ENCODE measurements at places on chromosomes 1 and 21.

DNA sequence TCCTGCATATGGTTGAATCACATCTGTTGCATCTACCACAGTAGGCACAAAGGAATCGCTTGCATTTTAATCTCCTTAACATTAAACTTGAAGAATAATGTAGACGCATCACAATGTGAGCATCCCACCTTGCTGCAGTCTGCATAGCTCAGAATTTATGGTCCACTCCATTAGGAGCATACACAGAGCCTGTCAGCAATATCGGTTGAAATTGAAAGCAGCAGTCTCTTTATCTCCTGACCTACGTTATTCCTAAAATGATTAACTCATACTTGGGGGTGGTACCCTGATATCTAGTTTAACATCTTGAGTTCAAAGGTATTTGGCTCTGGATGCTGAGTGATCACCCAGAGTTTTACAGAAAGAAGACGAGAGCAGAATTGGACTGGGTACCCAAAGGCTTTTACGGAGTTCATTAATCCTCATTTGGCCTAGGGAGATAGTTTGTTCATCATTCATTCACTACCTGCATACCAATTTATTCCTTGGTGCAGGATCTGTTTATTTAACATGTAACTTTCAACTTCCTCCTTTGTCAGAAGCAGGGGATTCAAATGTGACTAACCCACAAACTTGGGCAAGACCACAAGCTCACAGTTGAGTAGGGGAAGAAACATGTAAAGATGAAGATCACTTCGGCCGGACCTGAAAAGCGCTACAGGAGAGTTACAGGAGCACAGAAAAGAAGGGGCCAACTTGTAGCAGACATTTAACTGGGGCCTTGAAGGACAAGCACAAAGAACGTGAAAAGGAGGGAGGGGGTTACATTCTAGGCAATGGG, 187.9 kb downstream of the DAB1 start:
- no peak for DNase-seq

- no peak for DNase-seq
Measured at GRCh38 chr1:216366979-216367378, 56.3 kb downstream of the USH2A start.

- DNase-seq: no peak
Measured at GRCh38 chr1:100785470-100786052, 66.0 kb downstream of the VCAM1 start.

DNA sequence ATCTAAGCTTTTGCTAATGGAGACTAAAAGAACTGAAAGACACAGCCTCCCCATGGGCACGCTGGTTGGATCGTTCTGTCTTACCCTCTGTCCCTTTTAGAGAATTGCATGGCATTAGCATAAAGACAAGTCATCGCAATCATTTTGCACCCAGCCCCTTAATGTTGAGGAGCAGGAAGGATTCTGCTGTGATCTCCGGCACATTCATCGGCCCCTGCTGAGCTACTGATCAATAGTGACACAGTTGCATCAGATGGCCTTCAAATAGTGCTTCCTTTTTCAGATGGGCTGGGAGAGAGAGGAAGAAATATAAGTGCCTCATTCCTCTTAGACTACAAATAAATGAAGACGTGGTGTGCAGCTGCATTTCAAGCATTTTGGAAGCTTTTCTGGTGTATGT, 75.4 kb downstream of the NOS1AP start:
- DNase-seq: no peak

DNA sequence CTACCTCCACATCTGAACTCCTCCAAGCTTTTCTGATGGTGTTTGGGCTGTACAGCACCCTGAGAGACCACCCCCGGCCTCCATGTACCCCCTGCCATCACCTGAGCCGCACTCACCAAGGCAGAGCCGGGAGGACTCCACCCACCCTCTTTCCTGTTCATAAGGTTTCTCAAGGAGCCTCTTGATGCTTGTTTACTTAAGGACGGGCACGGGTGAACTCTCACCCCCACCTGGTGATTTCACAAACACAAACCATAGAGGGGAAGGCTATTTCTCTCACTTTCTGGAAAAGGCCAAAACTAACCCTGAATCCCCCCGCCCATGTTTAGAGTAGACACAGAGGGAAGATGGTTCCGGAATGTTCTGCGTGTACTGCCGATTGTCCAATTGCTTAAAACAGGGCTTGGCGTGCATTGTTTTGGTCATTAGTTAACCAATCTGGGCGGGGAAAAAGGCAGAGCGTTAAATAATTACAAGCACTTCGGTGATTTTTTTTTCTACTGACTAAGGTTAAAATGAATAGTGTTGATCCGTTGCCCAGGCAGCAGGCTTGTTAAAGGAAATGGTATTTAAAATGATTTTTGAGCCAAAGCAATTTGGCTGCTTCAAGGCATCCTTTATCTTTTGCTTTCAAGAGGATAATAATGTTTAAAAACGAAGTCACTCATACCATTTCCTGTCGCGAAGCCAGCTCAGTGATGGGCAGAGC, 279.8 kb upstream of the VAMP3 start:
- DNase-seq: no peak

DNA sequence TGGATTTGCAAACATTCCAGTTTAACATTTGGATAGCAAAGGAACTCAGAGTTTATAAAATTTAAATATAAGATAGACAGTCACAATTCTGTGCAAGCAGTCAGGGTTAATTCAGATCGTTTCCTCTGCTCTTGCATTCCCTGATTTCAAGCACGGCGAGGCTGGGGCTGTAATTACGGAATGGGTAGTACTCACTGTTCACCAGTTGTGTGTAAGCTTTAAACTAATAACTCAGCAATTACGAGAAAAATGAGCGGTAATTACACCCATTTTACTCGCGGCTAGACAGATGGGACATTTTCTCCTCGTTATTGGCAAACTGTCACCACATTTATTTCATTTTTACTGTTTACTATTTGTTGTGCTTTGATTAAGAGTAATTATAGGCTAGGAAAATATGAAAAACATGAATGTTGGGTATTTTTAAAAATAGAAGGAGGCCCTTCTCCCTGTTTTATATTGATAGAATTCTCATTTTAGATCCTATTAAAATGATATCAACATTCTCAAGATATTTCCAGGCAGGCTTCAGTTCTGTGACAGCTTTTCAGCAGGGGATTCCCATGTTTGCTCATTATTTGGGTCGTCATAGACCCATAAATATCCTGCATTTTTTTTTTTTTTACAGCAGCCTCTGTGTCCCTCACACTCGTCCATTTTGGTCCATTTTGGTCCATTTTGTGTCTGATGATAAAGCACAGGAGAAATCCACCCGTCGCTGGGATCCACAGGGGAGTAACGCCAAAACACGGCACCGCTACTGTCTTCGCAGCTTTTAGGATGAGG, 208.3 kb downstream of the DSCAM start:
- DNase-seq: no peak

- DNase-seq: no peak
Measured at GRCh38 chr1:6391951-6392808, 1.4 kb downstream of the ACOT7 start.

GRCh38 chr1:14294860-14295536, 303.5 kb upstream of the KAZN start:
- DNase-seq: no peak

All from stimulated activated CD8-positive, alpha-beta memory T cell treated with anti-CD3 and anti-CD28 coated beads, Interleukin-2, amount 100 ng/mL, for 1 hour (primary cell).